ENCODE measurements at places on chromosomes 2 and 18. TPM values are rescaled to one million over a fixed set of nuclear protein-coding genes. Genes with fewer than 3 reads are reported as not detected.
A peak's percentile ranks its signal among the peaks of the same experiment; 100 is the strongest.

Gene BIRC6
- 65.4 TPM for total RNA-seq

Gene HAT1
- 74.3 TPM for total RNA-seq

GRCh38 chr18:48762836-48763718 is 187.7 kb downstream of the SMAD7 start:
- no peak for DNase-seq

DNA sequence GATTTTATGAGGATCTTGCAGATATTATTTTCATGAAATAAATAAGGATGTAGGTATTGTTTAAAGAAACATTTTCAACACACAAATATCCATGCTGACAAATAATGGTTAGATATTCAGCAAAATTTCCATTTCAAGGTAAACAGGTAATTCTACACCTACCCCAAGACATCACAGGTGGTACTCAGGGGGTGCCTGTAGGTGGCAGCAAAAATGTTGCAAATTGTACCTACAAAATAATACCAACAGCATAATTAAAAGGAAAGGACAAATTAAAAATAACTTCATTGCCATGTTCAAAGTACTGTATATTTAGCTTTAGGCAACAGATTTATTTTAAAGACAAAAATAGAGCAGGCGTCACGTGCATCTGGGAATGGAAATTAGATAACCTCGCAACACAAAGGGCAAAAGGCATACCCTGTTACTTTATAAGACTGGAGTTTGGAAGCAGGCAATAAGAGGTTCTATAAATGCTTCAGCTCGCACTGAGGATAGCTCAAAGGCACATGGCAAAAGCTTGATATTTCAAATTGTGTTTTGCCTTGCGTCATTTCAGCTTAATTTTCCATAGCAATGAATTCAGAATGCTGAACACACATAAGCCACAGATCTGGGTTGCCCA is 630.5 kb downstream of the TDRD15 start:
- DNase-seq, result no peak

Gene LINC00305
- 0.05 TPM for total RNA-seq

Gene MEP1B
- 0.19 TPM for total RNA-seq

- no peak for DNase-seq
These were observed 19.2 kb downstream of the SPTBN1 start for GRCh38 chr2:54475285-54475684.

Gene FAM237A
- total RNA-seq, result not detected

DNA sequence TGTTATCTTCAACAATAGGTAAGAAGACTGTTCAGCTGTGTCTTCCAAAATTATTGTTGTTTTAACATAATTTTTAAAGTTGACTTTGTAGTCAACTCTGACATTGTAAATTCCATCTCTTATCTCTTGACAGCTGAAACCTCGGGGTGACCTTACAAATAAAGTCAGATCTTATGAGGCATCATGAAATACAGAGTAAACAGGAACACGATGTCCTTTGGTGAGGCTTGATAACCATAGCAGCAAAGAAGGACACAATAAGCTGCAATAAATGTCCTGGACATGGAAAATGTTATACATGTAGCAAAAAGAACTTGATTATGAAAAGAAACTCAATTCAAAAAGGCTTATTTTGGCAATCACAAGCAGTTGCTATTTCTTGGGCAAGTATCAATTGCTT is 618.9 kb upstream of the SLC39A10 start:
- no peak for DNase-seq

DNA sequence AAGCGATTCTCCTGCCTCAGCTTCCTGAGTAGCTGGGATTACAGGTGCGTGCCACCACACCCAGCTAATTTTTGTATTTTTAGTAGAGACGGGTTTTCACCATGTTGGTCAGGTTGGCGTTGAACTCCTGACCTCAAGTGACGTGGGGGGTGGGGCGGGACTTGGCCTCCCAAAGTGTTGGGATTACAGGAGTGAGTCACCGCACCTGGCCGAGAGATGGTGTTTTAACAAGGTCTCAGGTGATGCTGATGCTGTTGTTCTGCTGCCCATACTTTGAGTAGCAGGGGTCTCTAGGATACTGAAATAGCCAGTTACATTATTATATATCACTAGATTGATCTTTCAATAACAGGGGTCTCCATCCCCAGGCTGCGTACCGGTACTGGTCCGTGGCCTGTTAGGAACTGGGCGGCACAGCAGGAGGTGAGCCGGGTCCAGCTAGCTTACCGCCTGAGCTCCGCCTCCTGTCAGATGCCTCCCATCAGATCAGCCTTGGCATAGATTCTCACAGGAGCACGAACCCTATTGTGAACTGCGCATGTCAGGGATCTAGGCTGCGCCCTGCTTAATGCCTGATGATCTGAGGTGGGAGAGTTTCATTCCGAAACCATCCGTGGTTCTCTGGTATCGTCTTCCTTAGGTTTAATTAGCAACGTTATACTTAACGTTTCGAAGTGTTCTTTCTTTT is 48.3 kb upstream of the SLC38A11 start:
- DNase-seq, result no peak

GRCh38 chr2:186614373-186614772 is 24.5 kb downstream of the ITGAV start:
- no peak for DNase-seq

GRCh38 chr2:222728621-222729020 is 57.2 kb downstream of the MOGAT1 start:
- DNase-seq, result no peak

GRCh38 chr2:5818961-5819600 is 126.9 kb downstream of the SOX11 start:
- DNase-seq, result no peak

Gene SEMA4C
- total RNA-seq, result 9.8 TPM

DNA sequence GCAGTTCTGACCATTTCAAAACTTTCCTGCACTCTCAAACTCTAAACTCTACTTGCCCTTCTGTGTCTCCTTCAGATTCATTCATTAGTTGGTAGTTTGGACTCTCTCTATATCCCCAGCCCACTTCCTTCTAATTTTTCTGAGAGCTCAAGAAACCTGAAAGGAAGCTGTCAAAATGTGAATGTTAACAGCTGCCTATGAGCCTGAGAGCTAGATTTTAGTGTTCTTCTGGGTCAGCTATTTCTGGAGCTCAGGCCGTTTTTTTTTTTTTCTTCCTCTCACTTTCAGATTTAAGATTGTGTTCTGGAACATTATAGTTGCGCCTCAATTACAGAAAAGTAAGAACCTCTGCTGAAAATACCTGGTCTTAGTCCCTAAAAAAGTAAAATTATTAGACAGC is 73.1 kb downstream of the RTN4 start:
- DNase-seq, result no peak

- no peak for DNase-seq
These were observed 21.1 kb upstream of the RALBP1 start for GRCh38 chr18:9454061-9454703.

GRCh38 chr2:106781196-106781595 is 104.8 kb downstream of the ST6GAL2 start:
- DNase-seq, result no peak

DNA sequence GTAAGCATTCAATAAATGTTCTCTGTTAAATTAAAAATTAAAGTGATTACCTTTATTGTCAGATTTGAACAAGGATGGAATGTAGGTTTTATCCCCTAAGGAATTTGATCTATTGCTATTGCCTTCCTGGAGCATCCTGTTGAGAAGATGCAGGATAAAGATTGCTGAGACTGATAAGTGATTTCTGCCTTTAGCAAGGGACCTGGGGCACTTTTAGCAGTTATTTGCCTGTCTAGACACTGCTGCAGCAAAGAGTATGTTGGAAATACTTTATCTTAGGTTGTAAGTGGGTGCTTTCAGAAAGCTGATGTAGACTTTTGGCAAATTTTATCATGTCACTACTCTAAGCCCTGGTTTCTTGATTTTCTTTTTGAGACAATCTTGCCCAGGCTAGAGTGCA is 69.5 kb downstream of the FAM117B start:
- DNase-seq, result no peak

- no peak for DNase-seq
These were observed 70.9 kb upstream of the ST6GAL2 start for GRCh38 chr2:106956879-106957278.

- DNase-seq, result no peak
These were observed 91.8 kb downstream of the HRH4 start for GRCh38 chr18:24552218-24552617.

GRCh38 chr2:134226601-134227000 is 27.3 kb upstream of the MGAT5 start:
- no peak for DNase-seq

DNA sequence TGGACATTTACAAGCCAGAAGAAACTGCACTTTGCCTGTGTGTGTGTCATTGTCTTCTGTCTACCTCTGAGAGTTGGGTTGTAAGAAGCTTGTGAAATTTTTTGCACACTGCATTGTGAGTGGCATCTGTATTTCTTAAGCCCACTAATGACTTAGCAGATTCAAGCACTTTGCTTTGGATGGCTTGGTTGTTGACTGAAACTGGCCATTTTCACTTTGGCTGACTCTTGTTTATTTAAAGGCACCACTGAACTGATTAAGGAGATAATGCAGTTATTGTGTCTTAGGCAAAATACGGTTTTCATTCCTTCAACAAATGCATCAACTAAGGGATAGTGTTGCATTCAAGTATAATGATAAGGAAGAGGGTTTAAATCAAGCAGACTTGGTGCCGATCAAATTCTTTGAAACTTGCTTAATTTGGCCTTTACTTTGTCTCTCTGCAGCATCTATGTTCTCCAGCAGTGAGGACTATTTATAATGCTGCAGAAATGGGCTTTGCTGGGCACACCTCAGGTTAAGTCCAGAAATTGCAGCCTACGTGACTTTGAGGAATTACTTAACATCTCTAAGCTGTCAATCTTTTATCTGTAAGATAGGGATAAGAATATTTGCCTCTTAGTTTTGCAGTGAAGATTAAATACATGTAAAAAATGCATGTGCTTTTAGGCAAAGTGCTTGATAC is 142.0 kb downstream of the CCDC85A start:
- DNase-seq, result no peak

GRCh38 chr2:6846967-6847681 is 18.6 kb downstream of the CMPK2 start:
- DNase-seq, result no peak

Gene ZNF236
- total RNA-seq, result 10.4 TPM

Gene ANKRD44
- 72.9 TPM for total RNA-seq

DNA sequence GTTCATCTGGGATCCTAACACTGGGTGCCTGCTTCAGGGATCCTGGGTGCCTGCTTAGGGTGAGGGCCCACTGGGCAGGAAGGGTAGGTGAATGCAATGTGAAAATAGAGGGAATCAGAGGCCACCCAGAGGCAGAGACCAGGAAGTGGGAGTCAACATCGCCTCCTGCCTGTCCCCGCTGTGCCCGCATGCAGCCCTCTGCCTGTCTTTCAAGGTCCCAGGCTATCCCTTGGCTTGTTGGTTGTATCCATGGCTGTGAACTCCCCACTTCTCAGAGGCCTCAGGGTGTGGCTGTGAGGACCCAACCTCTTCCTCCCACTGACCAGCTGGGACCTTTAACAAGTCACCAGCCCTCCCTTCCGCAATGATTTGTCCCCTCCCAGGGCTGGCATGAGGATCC is 26.5 kb downstream of the PSD4 start:
- DNase-seq, result no peak

- no peak for DNase-seq
These were observed 150.0 kb upstream of the EPB41L3 start for GRCh38 chr18:5693699-5694294.

- no peak for DNase-seq
These were observed 4.7 kb upstream of the GLS start for GRCh38 chr2:190875891-190876290.

Gene GCG
- total RNA-seq, result 1.7 TPM

DNA sequence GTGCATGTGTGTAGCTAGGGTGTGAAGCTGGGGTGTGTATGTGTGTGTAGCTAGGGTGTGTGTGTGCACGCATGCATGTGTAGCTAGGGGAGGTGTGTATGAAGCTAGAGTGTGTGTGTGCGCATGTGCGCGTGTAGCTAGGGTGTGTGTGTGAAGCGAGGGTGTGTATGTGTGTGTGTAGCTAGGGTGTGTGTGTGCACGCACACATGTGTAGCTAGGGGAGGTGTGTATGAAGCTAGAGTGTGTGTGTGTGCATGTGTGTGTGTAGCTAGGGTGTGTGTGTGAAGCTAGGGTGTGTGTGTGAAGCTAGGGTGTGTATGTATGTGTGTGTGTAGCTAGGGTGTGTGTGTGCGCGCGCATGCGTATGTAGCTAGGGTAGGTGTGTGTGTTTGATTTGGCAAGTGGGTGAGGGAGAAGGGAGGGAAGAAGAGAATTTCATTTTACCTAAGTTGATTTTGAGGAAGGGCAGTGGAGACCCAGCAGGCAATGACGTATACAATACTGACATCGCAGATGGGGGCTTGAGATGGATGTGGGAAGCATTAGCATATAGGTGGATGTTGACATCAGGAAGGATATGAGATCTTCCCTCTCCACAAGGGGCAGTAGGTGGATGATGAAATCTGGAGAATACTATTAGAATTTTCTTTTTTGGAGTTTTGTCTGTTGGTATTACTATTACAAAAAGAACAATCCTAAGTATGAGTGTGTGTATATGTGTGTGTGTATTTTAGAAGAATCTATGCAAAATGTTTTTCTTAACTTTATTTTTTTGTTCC is 70.7 kb downstream of the PRELID3A start:
- no peak for DNase-seq

DNA sequence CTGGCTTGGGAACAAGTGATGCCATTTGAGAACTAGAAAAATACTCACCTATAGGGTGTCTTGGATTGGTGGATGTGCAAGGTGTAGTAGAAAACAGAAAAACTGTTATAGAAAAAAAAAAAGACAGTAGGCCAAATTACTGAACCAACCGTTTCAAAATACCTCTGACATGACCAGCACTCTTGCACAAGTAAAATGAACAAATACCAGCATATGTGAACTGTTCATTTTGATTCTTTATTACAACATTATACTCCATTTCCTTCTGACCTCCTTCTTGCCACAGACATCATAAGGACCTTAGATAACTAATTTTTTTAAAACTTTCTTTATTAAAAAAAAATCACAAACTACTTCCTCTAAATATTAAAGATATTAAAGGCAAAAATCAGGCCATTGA is 125.5 kb downstream of the ATAD2B start:
- no peak for DNase-seq

DNA sequence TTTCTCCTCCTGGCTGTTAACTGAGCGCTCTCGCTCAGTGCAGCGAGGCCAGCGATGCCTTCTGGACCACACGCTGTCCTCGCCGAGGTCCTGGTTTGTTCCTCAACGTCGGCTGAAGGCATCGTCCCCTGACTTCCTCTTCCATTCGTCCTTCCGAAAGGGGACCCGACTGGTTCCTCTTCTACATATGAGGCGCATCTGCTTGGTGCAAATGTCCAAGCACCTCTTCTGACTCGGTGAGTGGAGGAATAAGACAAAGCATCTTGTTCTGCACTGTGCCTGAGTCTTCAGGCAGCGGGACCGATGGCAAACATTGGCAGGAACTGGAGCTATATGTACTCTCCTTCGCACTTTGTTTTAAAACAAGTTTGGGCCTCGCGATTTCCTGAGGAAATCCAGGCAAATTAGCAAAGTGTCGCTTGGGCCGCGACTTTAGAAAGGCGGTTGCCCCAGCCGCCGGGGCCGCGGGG is 621 bp upstream of the KCNS3 start:
- no peak for DNase-seq

DNA sequence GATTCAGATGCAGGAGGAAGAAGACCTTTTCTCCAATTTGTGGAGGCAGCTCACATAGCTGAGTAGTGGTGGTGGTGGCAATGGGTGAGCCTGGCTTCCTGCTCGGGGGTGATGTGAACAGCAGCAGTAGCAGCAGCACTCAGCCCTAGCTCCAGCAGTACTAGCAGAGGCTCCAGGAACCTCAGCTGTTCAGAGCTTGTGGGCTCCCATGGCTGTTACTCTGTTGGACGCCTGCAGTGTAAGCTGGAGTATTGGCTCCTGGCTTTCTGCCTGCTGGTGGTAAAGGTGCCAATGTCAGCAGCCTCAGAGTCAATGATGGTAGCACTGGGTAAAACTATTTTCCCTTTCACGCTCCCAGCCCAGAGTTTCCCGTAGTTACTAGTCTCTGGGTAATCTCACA is 3.1 kb upstream of the SEH1L start:
- peak; percentile 59 for DNase-seq

Gene AQP4
- 0.24 TPM for total RNA-seq
